ENCODE measurements at places on chromosomes 16 and 17.
A peak's percentile ranks its signal among the peaks of the same experiment; 100 is the strongest.

- DNase-seq, result no peak
Observed at GRCh38 chr16:12318661-12319427, 342.3 kb downstream of the SNX29 start.

- peak; percentile 84 for DNase-seq
Observed at GRCh38 chr17:980406-981291, 1.1 kb upstream of the NXN start.

DNA sequence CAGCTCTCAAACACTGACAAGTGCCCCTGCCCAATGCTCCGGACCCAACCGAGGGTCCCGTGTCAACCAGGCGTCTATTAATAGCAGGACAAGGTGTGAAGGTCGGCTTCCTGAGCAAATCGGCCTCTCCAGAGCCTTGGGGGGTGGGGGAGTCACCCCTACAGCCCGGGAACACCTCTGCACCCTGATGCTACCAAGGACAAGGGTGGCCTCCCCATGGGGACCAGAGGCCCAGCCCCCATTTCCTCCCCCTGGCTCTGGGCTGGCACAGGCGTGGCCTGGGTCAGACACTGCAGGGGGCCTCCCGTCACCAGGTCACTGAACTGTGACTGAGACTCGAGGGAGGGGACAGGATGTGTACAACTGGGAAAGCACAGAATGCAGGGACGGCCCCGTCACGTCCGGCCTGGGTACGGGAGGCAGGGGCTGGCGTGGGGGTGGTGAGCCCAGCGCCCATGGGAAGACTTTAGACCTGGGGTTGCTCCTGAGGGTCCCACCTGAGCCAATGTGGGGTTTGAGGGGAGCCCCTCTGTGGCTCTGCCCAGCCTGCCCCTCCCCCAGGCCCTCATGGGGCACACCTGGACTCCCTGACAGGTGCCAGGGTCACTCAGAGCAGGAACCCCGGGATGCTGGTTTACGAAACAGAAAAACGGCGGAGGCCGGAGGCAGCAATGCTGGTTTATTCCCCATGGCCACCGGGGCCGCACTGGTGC lies 579 bp upstream of the CYBA start:
- peak; percentile 88 for DNase-seq

GRCh38 chr17:61379457-61380216 lies 20.0 kb upstream of the TBX2 start:
- no peak for DNase-seq

DNA sequence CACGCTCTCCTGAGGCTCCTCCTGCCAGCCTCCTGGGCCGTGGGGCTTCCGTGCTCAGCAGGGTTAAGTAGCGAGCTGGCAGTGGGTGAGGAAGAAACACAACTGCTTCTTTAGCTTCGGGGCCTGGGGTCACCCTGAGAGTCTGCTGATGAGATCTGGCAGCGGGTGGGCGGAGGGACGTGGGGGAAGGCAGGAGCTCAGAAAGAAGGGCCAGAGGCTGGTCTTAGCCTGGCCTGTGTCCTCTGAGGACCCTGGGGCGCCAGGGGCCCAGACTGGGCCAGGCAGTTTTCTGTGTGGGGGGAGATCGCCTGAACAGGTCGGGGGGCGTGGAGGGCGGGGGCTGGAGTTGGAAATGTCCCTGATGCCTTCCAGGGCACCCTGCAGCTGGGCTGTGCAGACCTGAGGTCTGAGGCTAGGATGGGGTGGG lies 97.8 kb upstream of the GSE1 start:
- no peak for DNase-seq

- DNase-seq, result no peak
Observed at GRCh38 chr17:784143-784542, 2.0 kb downstream of the MRM3 start.

DNA sequence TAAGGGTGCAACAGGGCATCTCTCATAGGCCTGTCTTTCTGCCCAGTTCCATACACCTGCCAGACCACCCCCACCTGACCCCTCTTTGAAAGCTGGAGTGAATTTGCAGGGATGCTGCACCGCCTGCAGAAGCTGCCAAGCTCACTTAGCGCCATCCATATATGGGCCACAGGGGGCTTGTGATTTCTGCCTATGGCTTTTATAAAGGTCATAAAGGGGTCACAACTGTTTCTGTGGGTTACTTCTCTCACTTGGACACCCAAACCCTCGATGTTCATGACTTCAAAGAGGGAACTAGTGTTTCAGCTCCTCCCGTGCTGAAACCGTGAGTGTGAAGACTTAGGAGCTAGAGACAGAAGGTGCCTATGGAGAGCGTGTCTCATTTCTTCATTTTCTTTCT lies 23.9 kb upstream of the MEAK7 start:
- no peak for DNase-seq

GRCh38 chr16:29675811-29676643 lies 3.0 kb upstream of the QPRT start:
- no peak for DNase-seq

- DNase-seq, result peak; percentile 45
Observed at GRCh38 chr17:34146440-34147043, 108.5 kb upstream of the CCL2 start.

- no peak for DNase-seq
Observed at GRCh38 chr17:82321947-82322466, 4.6 kb upstream of the CD7 start.

- DNase-seq, result peak; percentile 61
Observed at GRCh38 chr17:43907998-43908721, 824 bp upstream of the MPP2 start.

GRCh38 chr16:59463776-59464175 lies 729.7 kb upstream of the GOT2 start:
- no peak for DNase-seq

- no peak for DNase-seq
Observed at GRCh38 chr16:84413244-84414004, 45.1 kb downstream of the ATP2C2 start.

DNA sequence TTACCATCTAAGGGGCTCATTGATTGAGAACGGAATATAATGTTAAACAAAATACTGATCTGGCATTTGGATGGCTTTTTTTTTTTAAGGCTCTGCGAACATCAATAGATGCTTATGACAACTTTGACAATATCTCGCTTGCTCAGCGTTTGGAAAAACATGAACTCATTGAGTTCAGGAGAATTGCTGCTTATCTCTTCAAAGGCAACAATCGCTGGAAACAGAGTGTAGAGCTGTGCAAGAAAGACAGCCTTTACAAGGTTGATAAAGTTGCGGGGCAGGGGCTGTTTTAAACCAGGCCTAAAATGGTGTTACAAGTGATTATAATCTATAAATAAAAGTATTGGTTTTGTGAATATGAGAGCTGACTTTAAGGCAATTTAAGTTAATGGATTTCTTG lies 22.3 kb downstream of the PTRH2 start:
- DNase-seq, result no peak

- DNase-seq, result no peak
Observed at GRCh38 chr17:36862116-36862920, 75.0 kb upstream of the LHX1 start.

- DNase-seq, result no peak
Observed at GRCh38 chr16:78368121-78369102, 269.0 kb downstream of the WWOX start.

- peak; percentile 67 for DNase-seq
Observed at GRCh38 chr16:68590201-68590994, 51.3 kb downstream of the ZFP90 start.

DNA sequence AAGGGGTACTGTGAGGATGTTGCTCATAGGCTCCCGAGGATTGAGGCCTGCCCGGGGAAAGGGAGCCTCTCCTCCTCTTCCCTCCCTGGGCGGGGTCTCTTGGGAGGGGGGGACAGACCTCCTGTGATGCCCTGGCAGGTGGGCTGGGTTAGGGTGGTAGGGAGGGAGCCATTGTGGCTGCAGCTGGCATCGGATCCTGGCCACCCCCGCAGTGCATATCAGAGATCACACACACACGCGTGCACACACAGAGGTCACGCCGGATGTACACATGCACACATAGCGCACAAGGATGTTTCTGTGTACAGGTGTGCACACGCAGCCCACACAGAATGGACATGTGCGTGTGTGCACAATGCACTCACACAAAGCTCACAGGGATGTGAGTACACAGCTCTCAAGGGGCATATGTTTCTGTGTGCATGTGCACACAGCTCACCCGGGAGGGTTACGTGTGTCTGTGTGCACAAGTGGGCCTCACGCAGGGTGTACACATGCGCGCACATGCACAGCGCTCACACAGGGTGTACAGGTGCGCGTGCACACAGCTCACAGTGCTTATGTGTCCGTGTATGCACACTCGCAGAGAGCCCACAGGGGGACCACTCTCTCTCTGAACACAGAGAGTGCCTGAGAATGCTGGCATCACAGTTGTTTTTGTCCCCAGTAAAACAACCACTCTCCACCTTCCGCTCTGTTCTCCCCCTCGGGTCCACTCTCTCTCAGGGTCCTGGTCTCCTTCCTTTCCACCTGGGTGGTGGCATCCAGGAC lies 2.4 kb downstream of the GJD3 start:
- DNase-seq, result no peak

GRCh38 chr16:31214708-31215286 lies 878 bp downstream of the TRIM72 start:
- no peak for DNase-seq

GRCh38 chr16:55499951-55500529 lies 8.8 kb upstream of the LPCAT2 start:
- DNase-seq, result peak; percentile 7

- no peak for DNase-seq
Observed at GRCh38 chr16:1870365-1871082, 1.4 kb downstream of the MEIOB start.

GRCh38 chr16:50581845-50582244 lies 33.6 kb downstream of the NKD1 start:
- no peak for DNase-seq

- DNase-seq, result no peak
Observed at GRCh38 chr16:89050119-89050867, 43.4 kb upstream of the ACSF3 start.

DNA sequence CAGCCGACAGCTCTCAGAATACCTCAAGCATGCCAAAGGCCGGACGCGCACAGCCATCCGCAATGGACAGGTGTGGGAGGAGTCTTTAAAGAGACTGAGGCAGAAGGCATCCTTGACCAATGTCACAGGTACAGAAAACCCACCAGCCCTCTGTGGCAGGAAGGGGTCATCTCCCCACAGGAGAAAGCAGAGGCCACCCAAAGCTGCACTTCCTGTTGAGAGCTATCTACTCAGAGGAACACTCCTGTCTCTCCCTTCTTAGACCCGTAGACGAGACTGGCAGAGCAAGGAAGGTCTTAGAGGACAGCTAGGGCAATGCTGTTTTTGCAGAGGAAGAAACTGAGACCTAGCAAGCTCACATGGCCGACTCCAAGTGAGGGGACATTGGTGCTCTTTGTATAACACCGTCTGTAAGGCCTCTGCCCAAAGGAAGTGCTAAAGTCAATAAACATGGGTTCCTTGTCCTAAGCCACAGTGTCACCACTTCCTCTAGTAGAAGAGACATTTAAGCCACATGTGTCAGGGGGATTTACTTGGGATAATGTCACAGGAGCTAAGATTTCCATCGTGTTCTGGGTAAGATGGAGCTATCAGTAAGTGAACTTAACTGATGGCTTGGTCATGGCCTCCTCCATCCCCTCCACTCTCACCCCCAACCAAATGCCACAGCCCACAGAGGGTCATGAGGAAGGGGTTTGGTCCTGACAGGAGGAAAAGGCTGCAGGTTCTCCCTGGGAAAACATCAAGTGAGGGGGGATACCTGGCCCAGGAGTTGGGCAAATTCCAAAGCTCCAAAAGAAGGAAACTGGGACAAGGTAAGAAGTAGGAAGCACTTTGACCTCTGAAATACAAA lies 9.4 kb downstream of the LPO start:
- DNase-seq, result no peak

DNA sequence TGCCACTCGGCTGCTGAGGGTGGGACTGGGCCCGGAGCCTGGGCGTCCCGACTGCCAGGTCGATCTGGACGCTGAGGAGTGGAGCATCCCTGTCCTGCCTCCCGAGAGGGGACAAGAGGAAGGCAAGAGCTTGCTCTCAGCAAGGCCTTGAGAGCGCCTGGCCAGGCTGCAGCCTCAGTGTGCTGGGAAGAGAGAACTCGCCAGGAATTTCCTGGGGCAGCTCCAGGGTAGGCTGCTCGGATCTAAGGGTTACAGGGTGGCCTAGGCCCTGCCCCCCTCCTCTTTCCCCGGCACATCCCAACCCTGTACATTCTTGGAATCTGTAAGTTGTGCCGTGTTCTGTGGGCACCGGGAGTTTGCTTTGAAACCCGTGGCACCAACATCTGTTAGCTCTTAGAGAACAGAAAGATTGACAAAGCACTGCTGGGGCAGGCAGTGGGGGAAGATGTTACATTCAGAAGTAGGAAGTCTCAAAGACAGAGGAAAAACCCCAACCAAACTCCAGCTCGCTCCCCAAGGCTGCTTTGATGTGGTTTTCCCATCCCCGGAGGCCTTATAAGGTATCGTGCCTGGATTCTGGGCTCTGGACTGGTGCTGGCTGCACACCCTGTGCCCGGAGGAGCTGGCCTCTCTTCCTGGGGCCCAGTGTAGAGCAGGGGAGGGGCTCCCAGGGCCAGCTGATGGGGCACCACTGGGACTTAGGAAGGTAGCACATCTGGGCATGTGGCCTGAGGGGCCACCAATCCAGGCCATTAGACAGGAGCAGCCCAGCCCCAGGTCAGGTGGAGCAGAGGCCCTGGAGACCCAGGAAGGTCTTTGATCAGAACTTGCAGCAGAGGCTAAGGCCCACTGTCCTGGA lies 55.2 kb downstream of the NKD1 start:
- DNase-seq, result no peak

GRCh38 chr17:81328978-81329926 lies 34.1 kb upstream of the SLC38A10 start:
- DNase-seq, result no peak

GRCh38 chr16:74868501-74868900 lies 93.9 kb upstream of the FA2H start:
- DNase-seq, result no peak

Measured in stimulated activated naive CD8-positive, alpha-beta T cell treated with anti-CD3 and anti-CD28 coated beads, Interleukin-15, amount 100 ng/mL, for 72 hours (primary cell).